ENCODE measurements at places on chromosomes 7 and 10.

DNA sequence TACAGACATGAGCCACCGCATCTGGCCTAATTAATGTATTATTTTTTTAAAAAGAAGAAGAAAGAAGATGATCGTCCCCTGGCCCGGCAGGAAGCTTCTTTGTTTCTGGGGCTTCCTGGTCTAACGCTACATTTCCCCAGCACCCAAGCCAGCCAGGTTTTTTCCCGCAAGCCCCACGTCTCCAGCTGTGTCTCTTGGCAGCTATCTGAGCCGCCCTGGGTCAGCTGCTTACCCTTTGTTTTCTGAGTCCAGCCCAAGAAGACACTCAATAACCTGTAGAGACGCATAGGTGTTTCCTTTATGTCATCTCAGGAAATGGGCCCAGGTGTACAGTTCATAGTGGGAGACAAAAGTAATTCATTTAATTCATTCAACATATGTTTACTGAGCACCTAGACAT, 110.2 kb downstream of the MTPAP start:
- no peak for DNase-seq

- DNase-seq: no peak
Measured at GRCh38 chr10:22911889-22912762, 15.7 kb upstream of the ARMC3 start.

DNA sequence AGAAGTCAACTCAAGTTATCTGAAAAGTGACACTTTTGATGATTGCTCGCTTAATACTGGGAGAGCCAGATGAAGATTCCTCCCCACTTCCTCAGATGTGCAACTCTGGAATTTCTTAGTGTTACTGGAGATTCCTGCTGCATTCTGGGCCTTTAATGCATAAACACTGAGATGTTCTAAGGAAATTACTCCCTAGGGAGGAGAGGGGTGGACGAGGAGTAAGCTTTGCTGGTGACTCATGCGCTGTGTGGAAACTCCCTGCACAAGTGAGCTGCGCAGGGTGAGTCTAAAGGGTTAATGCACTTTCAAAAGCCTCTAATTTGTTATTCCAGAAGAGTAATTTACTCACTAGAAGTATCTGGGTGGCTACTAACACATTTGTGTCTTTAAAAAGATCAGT, 46.3 kb downstream of the EGFR start:
- no peak for DNase-seq

DNA sequence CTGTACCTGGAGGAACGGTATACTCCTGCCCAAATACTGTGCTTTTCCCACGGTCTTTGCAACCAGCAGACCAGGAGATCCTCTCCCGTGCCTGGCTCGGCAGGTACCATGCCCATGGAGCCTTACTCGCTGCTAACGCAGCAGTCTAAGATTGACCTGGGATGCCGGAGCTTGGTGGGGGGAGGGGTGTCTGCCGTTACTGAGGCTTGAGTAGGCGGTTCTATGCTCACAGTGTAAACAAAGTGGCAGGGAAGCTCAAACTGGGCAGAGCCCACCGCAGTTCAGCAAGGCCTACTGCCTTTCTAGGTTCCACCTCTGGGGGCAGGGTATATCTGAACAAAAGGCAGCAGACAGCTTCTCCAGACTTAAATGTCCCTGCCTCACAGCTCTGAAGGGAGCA, 22.7 kb downstream of the VPS41 start:
- no peak for DNase-seq

DNA sequence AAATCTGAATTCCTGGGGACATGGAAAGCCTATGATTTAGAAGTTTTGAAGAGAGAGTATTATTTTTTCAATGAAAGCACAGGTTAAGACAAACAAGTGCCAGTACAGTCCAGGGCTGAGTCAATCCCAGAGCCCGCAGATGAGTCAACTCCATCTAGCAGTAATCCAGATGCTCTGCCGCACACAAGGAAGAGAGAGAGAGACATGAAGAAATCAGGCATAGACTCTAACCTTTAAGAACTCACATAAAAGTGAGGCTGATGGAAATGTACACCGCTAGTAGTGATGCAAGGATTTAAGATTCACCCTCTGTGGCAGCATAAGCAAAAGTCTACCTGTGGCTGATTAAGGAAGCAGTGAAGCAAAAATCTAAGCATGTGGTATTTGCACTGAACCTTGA, 651.5 kb downstream of the TNS3 start:
- DNase-seq: no peak

- no peak for DNase-seq
Measured at GRCh38 chr10:52895059-52895458, 122.5 kb upstream of the MBL2 start.

GRCh38 chr10:11553773-11554381, 57.6 kb downstream of the USP6NL start:
- no peak for DNase-seq

- no peak for DNase-seq
Measured at GRCh38 chr10:97915346-97916131, 65.9 kb downstream of the GOLGA7B start.

DNA sequence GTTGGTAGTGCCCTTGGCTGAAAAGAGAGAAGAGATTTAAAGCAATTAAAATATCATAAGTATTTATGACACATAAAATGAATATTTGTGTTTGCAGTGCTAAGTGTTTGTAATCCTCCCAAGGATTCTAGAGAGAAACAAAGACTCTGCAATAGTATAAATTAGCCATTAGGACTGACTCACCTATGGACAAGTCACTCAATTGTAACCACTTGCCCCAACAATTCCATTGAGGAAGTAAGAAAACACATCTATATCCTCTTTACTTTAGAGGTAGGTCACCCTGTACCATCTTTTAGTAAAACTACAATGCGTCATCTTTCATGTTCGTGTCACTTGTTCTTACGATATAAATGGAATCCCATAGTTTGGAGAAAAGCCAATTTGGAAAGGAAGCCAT, 85.7 kb upstream of the INHBA start:
- DNase-seq: no peak

GRCh38 chr7:149147752-149148653, 750 bp downstream of the ZNF398 start:
- peak; percentile 42 for DNase-seq

- DNase-seq: no peak
Measured at GRCh38 chr7:124489082-124489819, 276.3 kb downstream of the GPR37 start.

DNA sequence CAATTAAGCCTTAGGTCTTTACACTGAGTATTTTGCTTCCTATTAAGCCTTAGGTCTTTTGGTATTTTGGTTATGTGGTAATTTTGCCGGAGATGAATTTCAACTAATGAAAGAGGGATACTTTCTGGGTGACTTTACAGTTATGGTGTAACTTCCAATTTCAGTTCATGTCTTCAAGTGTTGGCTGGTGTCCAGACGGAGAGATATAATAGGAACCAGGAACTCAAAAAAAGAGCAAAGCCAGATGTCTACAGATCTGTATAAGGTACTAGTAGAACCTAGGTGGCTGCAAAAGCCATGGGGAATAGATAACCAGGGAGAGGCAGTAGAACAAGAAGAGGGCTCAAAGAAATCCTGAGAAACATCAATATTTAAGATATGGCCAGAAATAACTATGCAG, 12.3 kb downstream of the ERCC6 start:
- DNase-seq: no peak

DNA sequence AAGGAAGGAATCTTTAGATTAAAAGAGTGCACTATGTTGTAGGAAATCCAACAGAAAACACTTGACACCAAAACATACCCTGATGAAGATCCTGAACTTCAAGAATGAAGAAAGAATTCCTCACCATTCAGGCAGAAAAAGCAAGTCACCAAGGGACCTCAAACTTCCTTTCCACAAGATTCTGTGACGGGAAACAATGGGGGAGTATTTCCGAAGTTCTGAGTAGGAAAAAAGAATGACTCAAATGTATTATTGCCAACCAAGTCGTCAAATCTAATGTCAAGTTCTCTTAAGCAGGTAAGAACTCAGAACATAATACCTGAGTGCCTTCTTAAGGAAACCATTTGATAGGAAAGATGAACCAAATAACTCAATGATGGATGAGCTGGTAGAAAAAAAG, 44.7 kb upstream of the MTURN start:
- DNase-seq: no peak

DNA sequence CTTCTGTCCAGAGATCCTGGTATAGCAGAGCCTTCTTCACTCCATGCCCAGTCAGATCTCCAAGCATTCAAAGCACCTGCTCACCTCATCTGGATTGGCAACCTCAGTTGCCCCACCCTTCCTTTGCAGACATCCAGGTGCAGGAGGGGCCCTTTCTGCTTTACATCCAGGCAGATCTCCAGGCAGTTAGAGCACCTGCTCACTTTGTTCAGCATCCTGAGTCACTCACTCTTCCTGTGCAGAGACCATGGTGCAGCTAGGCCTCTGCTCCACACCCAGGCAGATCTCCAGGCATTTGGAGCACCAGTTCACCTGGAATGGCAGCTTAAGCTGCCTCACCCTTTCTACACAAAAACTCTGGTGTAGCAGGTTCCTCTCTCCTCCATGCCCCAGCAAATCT, 153.1 kb downstream of the CDK14 start:
- no peak for DNase-seq

- DNase-seq: peak; percentile 34
Measured at GRCh38 chr10:135132-135600, at the start of gene ZMYND11. Gene ZMYND11 (plus strand): TSS chr10:135455. CDS start chr10:180013, 44,558 bp downstream.

DNA sequence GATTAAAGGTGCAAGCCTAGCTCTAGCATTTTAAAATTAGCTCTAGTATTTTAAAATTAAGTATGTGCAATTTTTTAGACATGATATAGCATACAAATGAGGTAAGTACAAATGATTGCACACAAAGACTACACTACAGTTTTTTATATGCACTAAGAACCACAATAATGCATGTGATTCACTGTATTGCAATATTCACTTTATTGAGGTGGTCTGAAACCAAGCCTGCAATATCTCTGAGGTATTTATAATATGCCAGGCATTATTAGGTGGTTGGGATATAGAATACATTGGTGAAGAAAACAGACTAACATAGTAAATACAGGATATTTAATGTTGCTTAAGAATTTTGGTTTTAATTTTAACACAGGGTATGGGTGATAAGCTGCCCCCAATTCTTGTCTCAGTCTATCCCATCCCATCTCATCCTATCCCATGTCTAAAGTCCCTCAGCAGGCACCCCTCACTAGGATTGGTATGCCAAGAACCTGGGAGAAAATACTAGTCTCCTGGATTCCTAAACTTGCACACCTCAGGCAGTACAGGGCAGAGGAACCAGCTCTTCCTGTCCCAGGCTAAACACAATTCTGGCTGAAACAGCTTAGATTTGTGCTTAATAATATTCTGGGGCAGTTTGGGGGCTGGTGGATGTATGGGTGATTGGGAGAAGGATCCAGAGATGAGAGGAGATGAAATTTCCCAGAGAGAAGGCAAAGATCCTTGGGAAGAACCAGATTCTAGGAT, 90.4 kb downstream of the HIPK2 start:
- DNase-seq: no peak

- no peak for DNase-seq
Measured at GRCh38 chr10:124802313-124802675, 675 bp downstream of the ABRAXAS2 start.

- no peak for DNase-seq
Measured at GRCh38 chr10:73645251-73645650, 4.0 kb upstream of the MYOZ1 start.

- DNase-seq: no peak
Measured at GRCh38 chr10:121284936-121285335, 313.3 kb downstream of the FGFR2 start.

DNA sequence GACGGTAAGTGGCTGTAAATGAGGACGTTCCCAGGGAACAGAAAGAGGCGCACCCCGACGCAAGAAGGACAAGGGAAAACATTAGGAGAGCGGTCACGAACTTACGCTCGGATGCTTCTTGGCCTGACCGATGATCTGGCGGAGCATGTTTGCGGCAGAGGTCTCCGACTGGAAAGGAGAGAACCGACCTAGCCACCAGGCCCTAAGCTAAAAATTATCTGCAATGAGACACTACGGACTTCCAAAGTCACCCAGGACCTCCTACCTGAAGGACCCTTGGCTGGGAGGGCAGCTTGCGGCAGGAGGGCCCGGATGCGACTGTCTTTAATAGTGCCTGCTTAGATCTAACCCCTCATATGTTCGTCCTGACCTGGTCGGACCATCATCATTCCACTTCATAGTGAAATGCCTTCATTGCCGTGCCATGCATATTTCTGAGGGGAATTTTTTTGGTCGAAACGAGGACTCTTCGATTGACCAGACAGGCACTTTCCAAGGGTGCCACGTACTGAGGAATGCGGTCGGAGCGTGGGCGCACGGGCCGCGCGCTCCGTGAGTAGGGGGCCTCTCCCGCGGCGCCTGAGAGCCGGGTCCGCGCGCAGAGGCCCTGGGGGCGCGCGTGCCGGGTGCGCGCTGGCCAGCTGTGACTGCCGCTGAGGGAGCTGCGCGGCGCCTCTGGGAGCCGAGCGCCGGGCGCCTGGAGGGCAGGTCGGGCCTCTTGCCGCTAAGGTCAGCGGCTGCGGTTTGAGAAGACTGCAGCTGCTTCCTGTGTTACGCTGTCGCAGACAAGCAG, 33.6 kb upstream of the PHF14 start:
- DNase-seq: peak; percentile 58

DNA sequence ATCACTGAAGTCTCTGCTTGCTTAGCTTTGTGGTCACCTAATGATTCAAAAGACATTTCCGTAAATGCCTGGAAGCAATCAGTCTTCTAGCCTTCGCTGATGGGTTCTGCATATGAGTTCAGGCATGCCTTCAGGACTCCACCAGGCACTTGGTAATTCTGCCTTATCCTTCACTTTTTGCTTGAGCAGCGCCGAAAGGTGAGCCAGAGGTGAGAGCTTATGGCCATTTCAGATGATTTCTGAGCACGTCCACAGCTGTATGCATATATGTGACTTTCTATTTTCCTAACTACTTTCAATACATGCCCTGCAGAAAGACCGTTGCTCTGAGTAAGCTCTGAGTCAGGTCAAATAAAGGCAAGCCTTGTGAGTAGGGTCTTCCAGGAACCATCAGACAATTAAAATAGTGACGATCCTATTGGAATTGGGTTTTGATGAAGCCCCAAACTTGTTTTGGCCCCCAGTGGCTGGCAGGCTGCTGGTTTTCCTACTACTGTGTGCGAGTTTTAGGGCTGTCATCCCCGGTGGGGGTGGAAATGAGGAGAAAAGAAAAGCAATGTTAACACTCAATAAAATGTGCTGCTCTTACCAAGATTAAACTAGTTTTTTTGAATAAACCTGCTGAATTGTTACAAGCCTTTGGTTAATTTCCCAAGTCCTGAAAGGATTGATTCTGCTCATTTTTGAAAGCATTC, 154.4 kb upstream of the AKR1E2 start:
- no peak for DNase-seq

- no peak for DNase-seq
Measured at GRCh38 chr10:124619802-124620490, 124.2 kb downstream of the FAM53B start.
